Activated T-cell treated with anti-CD3 and anti-CD28 coated beads, Interleukin-2, amount 50 U/mL, for 48 hours (primary cell): ENCODE measurements at places on chromosomes 6 and 20.

DNA sequence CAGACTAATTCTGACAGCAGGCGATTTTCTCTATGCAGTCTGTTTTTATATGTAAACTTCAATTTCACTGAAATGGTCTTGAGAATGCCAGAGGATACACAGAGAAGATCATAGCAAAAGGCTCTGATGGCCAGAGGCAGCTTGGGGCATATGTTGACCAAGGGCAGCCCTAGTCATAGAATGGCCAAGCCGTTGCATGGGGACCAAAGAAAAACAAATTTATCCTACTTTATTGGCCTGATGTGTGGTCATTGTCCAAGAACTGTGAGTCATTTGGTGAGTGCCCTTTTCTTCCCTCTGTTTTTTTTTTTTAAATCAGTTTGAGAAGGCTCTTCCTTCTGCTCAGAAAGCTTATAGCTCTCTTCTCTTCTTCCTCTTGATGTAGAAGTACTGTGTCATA is 5.8 kb downstream of the HDGFL1 start:
- no peak for DNase-seq

GRCh38 chr6:68225729-68226128 is 409.4 kb upstream of the ADGRB3 start:
- no peak for DNase-seq

DNA sequence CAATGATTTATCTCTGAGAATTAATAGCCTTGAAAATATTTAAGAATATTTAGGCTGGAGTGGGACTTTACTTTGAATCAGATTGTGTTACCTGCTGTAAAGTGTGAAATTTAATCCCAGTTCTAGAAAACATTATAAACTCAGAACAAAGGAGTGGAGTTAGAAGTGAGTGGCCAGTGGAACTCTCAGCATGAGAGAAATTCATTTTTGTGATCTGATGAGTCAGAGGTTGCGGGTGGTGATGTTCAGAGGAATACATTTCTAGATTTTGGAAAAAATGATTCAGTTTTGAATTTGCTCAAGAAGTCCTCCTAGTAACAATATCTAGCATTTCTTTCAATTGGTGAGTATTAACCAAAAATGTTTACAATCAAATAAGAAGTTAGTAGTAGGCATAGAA is 167.5 kb downstream of the ZFAND3 start:
- peak; percentile 37 for DNase-seq

DNA sequence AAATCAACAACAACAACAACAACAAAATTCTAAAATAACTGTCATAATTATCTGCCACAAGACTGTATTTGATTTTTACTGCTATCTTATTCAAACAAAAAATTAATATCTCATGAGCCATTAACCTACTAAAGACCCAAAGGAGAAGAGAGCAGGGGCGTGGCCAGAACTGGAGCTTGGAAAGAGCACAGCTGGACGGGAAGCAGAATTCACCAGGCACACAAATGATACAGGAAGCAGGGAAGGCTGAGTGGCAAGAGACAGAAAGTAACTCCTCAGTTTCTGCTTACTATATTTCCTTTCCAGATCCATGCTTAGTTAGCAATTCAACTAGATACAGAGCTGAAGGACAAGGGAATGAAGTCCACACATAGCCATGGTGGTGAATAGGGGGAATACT is 54.4 kb downstream of the FKBP5 start:
- no peak for DNase-seq

GRCh38 chr6:24614648-24615047 is 31.3 kb downstream of the KIAA0319 start:
- DNase-seq: no peak

- no peak for DNase-seq
These were observed 171.9 kb upstream of the PMEPA1 start for GRCh38 chr20:57881466-57882385.

- DNase-seq: peak; percentile 80
These were observed at the start of gene KCNG1 for GRCh38 chr20:51022803-51023616. KCNG1 (minus strand) TSS chr20:51023107; CDS start chr20:51010338, 12,769 bp downstream.

- DNase-seq: no peak
These were observed 215.4 kb downstream of the TSHZ2 start for GRCh38 chr20:53187392-53188068.

DNA sequence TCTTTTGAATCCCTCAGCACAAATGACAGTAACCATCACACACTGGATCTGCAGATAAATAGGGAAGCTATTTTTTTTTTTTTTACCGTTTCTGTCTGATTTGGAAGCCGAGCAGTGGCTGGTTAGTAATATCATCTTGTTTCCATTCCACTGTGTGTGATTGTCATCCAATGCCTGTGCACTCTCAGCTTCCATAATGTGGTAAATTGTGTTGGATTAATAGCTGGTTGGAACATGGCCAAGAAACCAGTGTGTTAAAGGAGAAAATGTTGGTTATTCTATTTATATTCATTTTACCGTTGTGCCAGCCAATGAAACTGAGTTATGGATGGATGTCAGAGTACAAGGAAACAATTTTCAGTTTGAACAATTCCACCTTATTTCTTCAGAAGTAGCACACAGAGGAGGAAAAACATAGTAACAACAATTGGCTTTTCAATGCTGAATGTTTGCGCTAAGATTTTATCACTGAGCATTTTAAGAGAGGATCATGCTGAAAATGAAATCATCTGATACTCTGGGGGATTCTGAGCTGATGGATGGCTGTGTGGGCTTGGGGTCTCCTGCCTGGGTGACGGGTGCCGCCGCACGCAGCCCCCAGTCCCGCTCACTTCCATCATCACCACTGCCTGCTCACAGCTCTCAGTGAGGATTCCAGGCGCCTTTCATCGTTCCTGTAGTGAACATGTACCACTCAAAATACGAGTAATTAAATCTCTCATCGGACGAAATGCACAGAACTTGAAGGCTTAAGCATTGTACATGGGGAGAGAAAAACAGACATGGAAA is 40.7 kb upstream of the EXOC2 start:
- DNase-seq: no peak

DNA sequence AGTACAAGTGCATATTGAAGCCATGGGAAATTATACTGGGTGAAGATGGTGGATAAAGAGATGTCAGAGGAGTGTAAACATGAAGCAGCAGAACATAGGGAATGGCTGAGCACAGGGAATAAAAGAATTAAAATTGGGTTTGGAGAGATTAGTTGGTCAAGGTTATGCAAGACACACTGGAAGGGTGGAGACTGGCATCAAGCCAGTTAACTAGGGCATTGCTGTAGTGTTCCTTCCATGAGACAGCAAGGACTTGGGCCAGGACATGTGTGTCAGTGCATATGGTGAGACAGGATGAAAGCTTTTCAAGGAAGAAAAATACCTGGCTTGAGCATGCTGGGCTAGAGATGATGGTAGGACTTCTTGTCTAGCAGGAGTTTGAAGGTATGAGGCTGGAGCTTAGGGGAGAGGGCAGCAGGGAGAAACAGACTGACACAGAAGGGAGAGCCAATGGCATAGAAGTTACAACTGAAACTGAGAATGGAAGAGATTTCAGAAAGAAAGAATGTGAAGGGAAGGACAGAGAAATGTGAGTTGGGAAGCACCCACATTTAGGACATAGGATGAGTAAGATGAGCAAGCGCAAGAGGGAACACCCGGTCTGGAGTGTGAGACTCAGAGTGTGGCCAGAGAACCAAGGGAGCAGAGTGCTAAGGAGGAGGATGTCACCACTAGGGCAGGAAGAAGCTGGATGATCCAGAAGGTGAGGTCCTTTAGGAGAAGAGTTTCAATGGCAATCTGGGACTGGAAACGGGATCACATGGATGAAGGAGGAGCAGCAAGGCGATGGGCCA is 14.5 kb upstream of the TMEM170B start:
- DNase-seq: no peak

- no peak for DNase-seq
These were observed 54.0 kb downstream of the ASXL1 start for GRCh38 chr20:32411955-32412706.

DNA sequence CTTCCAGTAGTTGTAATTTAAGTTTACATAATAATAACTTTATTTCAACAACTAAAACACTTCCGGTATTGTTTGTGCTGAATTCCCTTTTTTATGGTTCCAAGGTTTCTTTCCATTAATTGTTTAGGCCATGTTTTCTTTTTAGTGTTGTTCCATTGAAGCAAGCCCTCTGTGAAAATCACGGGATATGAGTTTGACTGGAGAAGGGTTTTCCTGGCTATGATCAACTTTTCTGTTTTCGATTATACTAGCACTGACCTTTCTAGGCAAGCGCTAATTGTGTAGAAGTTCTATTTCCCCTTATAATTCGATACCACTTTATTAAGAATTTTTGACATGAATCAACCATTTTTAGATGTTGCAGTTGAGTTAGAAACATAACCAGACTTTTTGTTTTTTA is 2.4 kb downstream of the LAMA2 start:
- no peak for DNase-seq

DNA sequence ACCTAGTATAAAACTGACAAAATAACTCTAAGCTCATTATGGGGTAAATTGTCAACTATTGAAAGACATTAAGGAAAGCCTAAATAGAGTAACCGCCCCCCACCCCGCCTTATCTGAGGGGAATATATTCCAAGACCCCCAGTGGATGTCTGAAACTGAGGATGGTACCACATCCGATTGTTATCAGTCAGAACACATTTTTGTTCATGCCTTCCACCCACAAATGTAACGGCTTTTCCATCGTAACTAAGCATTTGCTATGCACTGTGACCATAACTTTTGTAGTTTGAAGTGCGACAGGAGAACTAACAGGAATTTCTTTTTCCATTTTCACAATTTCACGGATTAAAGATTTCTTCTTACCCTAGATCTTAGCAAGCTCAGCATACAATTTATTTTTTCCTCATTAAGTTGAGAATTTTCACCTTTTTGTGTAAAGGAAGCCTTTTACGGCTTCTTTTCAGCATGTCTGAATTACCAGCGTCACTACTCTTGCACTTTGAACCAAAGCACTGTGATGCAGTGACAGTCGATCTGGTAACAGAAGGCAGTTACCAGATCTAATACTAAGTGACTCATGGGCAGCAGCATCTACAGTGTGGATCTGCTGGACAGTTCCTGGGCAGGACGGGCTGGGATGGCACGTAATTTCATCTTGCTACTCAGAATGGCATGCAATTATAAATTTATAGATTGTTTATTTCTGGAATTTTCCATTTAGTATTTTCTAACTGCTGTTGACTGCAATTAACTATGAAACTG is 11.8 kb downstream of the CFAP61 start:
- no peak for DNase-seq

GRCh38 chr6:39850736-39851297 is 58.6 kb downstream of the DAAM2 start:
- no peak for DNase-seq

DNA sequence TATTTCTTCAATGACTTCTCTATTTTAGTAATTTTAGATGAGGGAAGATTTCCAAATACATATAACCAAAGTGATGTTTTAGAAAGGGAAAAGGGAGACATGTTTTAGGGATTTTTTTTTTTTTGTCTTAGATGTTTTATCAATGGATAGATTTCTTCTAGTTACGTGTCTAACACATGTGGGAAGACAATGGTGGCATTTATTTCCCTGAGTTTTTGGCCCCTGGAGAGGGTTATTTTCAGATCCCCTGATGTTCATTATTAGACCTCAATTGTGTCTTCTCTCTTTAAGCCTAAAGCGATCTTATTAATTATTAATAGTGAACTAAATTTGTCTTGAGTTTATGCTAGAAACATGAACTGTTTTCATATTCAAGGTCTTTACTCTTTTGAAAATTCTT is 30.3 kb downstream of the TRMT11 start:
- DNase-seq: no peak

- no peak for DNase-seq
These were observed 34.3 kb downstream of the RGS17 start for GRCh38 chr6:153096792-153097191.

DNA sequence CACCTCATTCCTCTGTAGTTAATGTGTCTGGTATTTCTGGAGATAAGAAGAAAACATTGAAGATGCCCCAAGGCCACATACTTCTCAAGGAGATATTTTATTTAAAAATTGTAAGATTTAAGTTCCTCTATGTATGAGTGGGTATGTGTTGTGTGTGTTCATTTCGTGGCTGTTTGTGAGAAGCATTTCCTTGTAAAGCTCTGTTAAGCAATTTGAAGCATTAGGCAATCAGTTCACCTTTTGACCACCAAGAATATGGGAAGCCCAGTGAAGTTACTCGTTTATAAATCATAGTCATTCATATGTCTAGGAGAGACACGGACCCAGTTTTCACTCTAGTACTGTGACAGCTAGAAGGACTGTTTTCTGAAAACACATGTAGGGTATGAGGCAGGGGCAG is 717.6 kb upstream of the MAP3K7 start:
- no peak for DNase-seq

DNA sequence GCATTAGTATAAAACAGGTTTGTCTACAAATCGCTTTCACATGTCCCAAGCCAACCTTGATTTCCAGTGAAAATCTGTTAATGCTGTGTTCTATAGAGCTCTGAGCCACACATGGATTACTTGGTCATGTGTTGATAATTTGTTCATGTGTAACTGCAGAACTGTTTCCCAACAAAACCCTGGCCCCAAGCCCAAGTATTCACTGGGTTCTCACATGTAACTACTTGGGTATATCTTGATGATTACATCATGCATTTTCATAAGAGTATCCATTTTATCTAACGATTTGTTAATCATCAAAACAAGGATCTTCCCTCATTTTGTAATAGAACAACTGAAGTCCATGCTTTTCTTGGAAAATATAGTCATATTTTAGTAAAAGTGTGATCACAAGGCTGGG is 657.6 kb downstream of the PRKN start:
- no peak for DNase-seq

DNA sequence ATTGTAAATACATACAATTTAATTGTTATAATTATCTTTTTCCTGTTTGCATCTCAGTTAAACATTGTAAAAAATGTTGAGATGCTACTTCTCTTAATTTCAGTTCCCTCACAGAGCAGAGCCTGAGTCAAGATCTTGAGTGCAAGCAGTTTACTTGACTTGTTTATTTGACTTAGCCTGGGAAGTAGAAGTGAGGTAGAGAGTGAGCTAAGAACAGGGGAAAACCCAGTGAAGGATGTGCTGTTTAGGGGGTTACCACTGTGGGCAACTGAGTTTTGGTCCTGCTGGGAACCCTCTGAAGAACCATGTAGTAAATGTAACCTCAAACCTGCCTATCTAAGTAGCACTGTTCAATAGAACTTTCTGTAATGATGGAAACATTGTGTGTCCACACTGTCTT is 495.2 kb upstream of the FLRT3 start:
- DNase-seq: no peak

DNA sequence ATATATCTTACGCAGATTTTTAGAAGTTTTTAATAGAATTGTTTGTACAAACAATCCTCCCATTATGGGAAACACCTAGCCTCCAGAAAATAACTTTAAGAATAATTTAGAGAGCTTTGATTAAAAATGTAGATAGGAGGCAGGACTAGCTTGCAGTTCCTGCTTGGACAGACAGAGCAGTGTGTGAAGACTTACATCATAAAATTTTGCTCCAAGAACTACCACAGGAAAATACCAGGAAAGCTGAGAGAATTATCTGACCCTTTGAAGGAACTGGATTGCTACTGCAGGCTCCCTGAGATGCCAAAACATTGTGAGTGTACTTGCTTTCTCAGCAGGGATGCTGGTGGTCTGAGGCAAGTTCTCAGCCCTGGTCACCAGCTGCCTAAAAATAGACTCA is 64.2 kb downstream of the EYS start:
- DNase-seq: no peak
